ENCODE measurements at places on chromosomes 13 and 19.
A peak's percentile ranks its signal among the peaks of the same experiment; 100 is the strongest.

DNA sequence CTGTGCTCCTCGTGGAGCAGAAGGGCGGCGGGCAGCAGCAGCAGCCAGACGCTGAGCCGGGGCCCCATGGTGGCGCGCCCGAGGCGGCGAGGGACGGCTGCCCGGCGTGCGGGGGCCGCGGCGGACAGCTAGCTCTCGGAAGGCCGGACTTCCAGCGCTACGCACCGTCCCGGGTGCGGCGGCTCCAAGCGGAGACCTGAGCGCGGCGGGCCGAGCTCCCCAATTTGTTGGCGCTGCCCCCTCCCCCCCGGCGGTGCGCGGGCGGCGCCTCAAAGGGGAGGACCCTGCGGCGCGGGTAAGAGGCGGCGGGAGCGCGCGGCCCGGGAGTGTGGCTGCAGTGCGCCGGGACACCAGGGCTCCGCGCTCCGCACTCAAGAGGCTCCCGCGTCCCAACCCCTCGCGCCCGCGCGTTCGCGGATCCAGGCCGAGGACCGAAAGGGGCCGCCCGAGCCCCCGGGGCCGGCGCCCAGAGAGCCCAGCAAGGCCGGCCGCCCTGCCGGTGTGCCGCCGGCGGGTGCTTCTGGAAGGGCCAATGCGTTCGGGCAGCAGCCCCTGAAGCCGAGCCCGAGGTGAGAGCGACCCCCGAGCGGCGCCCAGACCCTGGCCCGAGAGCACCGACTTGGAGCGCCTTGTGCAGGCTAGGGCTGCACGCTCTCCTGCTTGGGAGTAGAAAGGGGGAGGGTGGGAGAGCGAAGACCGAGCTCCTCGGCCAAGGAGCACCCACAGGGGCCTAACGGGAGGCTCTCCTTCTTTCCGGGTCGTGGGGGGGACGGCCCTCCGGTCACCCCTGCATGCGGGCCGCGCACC is at the start of the genes COL4A1 and COL4A2:
COL4A1 (minus strand) TSS at position 198 of the 807 bp plus-strand sequence; CDS start at position 68, 130 bp downstream.
COL4A2 (plus strand) TSS at position 325 of the 807 bp plus-strand sequence. CDS start 620 bp downstream, outside the sequence.
- no peak for DNase-seq

DNA sequence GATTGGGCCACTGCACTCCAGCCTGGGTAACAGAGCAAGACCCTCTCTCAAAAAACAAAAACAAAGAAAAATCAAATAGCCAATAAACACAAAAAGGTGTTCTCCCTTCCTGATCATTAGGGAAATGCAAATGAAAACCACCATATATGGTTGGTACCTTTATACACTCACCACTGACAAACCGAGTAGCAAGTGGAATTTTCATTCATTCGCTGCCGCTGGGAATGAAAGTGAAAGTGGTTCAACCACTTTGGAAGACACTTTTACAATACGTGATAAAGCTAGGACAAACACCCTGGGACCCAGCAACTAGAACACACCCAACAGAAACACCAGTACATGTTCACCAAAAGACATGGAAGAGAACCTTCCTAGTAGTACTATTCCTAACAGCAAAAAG is 21.0 kb downstream of the GRIK5 start:
- no peak for DNase-seq

- no peak for DNase-seq
Observed at GRCh38 chr19:30064771-30065494, 122.9 kb downstream of the URI1 start.

DNA sequence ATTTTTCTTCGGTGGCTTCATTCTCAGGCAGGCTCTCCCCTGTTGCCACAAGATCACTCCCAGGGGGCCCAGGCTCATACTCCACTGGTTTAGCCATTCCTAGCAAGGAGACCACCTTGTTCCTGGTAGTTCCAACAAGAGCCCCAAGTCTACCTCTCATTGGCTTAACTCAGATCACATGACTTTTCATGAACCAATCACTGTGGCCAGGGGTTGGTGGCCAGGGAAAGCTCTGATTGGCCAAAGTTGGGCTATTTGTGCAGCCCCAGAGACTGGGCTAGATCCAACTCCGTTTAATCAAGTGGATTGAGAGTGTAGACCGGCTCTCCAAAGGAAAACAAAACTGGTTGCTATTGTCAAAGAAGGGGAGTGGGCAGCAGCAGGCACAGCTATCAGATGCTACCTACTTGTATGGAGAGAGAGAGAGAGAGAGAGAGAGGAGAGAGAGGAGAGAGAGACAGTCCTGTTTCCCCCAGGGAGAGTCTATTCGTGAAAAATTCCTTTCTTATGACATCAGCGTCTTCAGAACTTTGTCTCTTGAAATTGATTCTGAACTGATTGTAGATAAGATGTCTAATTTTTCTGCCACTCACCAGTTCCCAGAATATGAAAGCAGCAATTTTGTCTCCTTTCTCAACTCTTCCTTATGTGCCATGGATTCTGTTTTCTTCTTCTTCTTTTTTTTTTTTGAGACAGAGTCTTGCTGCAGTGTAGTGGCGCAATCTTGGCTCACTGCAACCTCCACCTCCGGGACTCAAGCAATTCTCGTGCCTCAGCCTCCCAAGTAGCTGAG is 5.9 kb downstream of the CEACAM19 start:
- DNase-seq, result no peak

GRCh38 chr19:12949363-12950283 is 4.0 kb downstream of the RAD23A start:
- no peak for DNase-seq

- DNase-seq, result no peak
Observed at GRCh38 chr19:42143341-42144234, 11.3 kb upstream of the POU2F2 start.

GRCh38 chr13:90445179-90445578 is 902.3 kb upstream of the MIR17HG start:
- no peak for DNase-seq

GRCh38 chr19:1756705-1757465 is 3.6 kb downstream of the ONECUT3 start:
- no peak for DNase-seq

DNA sequence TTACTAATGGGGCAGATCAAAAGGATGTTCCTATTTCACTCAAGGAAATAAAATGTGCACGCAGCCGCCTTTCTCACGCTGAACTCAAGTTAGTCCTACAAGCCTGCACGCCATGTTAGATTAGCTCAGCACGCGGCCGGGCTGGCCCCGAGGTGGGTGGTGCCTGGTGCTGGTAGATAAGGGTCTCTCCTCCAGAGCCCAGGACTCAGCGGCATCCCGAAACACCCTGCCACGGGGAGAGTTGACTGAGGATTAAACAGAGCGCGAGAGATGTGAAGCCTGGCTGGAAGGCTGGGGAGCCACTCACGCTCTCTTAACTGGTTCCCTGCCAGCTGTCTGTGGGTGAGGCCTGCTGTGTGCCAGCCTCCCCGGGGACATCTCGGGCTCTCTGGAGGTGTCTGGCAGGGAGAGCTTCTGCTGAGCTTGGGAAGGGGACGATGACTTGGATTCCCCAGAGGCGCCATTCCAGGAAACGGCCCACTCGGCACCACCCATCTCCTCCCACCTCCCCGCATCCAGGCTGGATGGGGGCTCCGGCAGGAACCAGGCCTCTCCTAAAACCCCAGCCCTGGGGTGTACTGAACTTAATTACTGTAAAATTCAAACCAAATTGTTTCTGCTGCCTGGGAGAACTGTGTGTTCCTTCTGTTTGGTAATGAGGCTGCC is 122.2 kb downstream of the KDM4B start:
- DNase-seq, result peak; percentile 48

DNA sequence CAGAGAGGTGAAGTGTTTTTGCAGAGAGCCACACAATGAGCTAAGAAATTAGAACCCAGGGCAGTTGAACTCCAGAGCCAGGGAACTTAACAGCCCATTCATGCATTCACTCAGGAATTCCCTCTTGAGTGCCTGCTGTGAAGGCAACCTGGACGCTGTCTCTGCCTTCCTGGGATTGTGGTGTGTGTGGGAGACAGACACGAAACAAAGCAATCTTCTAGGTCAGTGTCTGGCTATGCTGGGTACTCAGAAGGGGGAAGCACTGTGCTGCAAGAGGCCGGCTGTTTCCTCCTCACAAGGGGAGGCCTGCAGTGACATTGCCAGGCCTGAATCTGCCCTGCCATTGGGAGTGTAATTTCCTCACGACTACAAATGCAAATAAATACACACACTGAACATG is 9.7 kb downstream of the BCKDHA start:
- no peak for DNase-seq

DNA sequence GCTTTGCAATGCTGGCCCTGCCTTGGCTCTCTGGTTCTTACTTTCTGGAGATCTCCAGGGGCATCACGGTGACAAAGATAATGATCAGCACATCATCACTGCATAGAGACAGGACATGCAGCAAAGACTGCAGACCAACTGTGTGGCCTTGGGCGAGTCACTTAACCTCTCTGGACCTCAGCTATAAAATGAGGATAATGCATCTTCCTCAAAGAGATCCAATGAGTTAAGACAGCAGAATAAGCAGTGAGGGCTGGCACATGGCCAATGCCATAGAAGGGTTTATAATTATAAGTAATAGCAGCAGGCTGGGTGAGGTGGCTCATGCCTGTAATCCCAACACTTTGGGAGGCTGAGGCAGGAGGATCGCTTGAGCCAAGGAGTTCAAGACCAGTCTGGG is 2.4 kb downstream of the MAG start:
- no peak for DNase-seq

DNA sequence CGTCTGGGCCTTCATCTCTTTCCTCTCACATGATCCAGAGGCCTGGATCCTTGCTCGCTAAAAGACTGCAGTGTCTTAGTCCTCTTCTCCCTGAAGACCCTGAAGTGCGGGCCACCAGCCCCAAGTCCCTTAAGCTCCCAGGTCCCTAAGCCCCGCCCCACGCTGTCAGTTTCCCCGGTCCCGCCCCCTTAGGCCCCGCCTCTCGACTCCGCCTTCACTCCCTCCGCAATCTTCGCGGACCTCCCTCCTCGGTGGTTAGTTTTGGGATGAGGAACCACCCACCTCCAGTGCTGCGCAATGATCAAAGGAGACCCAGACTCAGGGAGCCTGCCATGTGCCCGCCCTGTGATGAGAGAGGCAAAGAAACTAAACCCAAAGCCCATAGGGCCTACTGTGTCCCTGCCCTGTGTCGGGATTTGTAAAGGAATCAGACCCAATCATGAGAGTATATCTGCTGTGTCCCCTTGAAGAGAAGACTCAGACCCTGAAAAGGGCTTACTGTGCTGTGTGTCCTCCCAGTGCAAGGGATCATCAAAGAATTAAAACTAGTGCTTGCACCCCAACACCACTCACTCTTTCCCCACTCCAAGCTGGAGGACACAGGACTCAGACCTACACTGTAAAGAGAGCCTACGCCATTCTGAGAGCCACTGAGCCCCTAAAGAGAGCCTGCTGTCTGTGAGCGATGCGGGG is 3.0 kb upstream of the COX6B1 start:
- no peak for DNase-seq

- no peak for DNase-seq
Observed at GRCh38 chr19:1065606-1066109, 1.3 kb upstream of the ARHGAP45 start.

DNA sequence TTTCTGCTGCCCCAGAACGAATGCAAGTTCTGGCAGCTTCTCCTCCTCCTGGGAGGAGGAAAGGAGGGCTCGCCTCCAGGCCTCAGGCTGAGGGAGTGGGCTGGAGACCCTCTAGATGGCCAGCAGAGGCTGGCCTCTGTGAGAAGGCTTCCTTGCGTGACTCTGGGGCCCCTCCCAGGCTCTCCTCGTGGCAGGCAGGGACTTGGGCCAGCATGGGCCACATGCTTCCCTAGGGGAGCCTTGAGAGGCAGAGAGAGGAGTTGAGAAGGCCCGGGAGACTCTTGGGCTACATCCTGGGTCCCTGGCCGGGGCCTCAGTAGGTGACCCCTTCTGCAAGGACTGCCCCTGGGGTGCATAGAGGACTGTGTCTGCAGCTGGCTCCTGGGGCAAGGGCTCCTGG is 25.9 kb downstream of the LYL1 start:
- no peak for DNase-seq

- DNase-seq, result no peak
Observed at GRCh38 chr19:14933506-14933905, 7.8 kb upstream of the OR7C2 start.

- no peak for DNase-seq
Observed at GRCh38 chr19:14361824-14362223, 19.4 kb upstream of the ADGRE5 start.

DNA sequence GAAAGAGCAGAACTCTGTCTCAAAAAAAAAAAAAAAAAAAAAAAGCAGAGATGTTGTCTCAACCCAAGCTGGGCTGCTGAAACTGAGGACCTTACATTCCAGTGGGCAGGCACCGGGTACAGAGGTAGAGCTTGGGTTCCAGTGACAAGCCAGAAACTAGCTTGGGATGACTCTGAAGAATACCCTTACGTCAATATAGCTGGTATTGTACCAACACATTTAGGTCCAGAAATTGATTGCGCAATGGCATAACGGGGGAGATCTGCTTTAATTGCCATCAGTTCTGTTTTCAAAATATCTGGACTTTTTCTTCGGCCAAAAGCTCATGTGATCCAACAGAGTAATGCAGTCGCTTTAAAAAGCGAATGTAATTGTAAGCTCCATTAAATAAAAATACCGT is 103.1 kb upstream of the UBL3 start:
- DNase-seq, result no peak

DNA sequence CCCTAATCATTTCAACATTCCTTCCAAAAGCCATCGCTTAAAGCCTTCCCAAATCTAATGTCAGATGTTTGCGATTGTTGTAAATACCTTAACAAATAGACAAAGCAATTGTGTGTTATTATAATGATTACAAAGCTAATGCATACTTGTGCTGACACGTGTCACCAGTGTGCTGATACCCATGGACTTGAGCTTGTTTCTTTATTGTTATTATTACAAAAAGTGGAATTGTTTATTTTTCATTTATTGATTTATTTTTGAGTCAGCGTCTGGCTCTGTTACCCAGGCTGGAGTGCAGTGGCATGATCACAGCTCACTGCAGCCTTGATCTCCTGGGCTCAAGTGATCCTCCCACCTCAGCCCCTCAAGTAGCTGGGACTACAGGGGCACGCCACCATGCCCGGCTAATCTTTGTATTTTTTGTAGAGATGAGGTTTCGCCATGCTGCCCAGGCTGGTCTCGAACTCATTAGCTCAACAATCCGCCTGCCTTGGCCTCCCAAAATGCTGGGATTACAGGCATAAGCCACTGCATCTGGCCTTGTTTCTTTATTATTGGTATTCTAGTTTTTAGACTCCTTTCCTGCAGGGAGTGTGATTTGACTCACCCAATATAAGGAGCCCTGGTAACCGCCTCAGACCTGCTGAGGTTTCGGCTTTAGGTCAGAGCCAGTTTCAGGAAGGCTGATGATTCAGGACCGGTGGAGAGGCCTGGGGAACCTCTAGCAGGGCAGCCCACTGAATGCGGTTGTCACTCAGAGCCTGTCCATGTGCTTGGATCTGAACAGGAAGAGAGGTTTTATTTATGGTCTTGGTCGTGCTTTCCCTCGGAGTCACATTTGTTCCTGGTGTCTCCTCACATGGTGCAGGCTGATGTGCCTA is 2.1 kb upstream of the FBXO17 start:
- no peak for DNase-seq

DNA sequence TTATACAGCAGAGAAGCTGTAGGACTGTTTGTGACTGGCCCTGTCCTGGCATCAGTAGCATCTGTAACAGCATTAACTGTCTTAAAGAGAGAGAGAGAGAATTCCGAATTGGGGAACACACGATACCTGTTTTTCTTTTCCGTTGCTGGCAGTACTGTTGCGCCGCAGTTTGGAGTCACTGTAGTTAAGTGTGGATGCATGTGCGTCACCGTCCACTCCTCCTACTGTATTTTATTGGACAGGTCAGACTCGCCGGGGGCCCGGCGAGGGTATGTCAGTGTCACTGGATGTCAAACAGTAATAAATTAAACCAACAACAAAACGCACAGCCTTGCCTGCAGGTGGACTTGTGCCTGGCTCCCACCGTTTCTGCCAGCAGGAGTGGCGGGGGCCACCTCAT is 27.3 kb upstream of the LDLR start:
- DNase-seq, result no peak

- peak; percentile 37 for DNase-seq
Observed at GRCh38 chr13:83153848-83154247, 728.4 kb downstream of the SLITRK1 start.

GRCh38 chr13:28012896-28013295 is 24.4 kb upstream of the URAD start:
- no peak for DNase-seq

All from NCI-H2107 (cell line).